CD8-positive, alpha-beta memory T cell (primary cell): ENCODE measurements at places on chromosomes 6 and 20.

DNA sequence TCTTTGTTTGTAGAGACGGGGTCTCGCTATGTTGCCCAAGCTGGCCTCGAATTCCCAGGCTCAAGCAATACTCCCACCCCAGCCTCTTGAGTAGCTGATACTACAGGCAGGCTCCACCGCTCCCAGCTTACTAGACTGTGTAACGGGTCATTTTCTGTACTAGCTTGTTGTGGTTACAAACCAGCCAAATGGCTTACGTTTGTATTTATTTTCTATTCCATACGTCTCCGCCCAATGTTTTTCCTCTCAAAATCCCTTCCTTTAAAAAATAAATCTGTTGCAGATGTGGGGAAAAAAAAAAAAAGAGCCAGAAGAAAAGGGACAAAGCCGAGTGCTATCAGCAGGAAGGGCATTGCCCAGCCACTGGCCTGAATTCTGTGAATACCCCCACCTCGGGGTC lies 41.6 kb downstream of the PRND start:
- no peaks in the 10 kb centered on the region for H3K36me3 ChIP-seq
- H3K27me3 ChIP-seq, result no peaks in the 10 kb centered on the region
- H3K27ac ChIP-seq, result no peak overlapping the region

DNA sequence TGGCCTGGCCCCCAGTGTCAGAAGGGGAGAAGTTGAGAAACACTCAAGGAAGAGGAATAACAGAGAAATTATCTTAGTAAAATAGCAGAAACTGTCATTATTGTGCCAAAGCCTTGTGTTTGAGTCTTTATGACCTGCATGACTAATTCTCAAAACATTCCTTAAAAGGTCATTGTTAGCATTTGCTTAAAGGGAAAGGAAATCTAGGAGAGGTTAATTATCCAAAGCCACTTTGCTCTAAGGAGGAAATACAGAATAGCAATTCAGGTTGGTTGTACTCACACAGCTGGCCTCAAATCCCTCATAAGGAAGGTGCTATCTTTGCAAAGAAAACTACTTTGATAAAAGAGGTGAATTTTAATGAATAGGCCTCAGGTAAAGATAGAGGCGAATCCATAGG lies 516.7 kb downstream of the CBLN4 start:
- H3K27ac ChIP-seq, result no peak overlapping the region
- H3K36me3 ChIP-seq, result no peaks in the 10 kb centered on the region
- no peak for DNase-seq
- no peaks in the 10 kb centered on the region for H3K4me1 ChIP-seq

DNA sequence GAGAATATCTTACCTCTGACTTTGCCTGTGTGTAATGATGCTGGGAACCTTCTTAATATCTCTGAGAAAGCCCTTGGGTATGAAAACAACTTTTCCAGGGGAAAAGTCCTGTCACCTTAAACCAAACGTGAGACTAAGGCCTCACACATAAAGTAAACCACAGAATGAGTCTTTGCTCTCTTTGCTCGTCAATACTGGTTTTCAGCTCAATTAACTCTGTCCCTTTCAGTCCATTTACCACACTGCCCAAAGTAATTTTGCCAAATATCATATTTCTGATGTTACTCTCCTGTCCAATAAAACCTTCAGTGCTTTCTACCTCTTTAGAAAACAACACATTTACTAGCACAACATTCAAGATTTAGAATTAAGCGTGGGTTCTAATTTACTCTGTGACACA lies 100.5 kb upstream of the HMGCLL1 start:
- no peak overlapping the region for H3K27ac ChIP-seq
- H3K4me1 ChIP-seq, result no peaks in the 10 kb centered on the region
- no peak overlapping the region for H3K4me3 ChIP-seq
- H3K27me3 ChIP-seq, result no peaks in the 10 kb centered on the region

GRCh38 chr6:15276036-15276985 lies 30.4 kb downstream of the JARID2 start:
- peaks cover 7% of the 10 kb centered on the region for H3K4me1 ChIP-seq
- no peak for DNase-seq
- H3K4me3 ChIP-seq, result no peak overlapping the region
- H3K36me3 ChIP-seq, result no peaks in the 10 kb centered on the region
- H3K27ac ChIP-seq, result no peak overlapping the region

- H3K27me3 ChIP-seq, result peaks cover 3% of the 10 kb centered on the region
- no peak overlapping the region for H3K4me3 ChIP-seq
- H3K4me1 ChIP-seq, result no peaks in the 10 kb centered on the region
- H3K27ac ChIP-seq, result no peak overlapping the region
Measured at GRCh38 chr20:58793512-58794420, 56.9 kb downstream of the GNAS-AS1 start.

DNA sequence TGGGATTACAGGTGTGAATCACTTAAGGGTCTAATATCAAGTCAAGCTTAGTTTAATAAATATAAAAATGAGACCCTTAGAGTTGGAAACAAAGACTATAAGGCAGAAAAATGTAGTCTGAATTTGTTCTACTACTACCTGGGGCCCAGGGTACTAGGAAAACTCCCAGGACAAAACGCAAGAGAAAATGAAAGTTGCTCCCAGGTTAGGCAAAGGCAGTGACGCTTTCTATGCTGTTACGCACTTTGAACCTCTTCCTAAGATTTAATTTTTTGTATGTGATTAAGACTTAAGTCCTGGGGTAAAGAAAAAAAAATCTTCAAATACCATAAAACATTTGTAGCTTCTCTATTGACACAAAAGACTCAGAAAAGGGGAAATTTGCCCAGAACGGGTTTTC lies 17.3 kb downstream of the DSP start:
- no peaks in the 10 kb centered on the region for H3K36me3 ChIP-seq
- no peaks in the 10 kb centered on the region for H3K4me1 ChIP-seq
- DNase-seq, result no peak
- no peak overlapping the region for H3K4me3 ChIP-seq
- H3K27me3 ChIP-seq, result peaks cover 3% of the 10 kb centered on the region
- no peak overlapping the region for H3K27ac ChIP-seq

DNA sequence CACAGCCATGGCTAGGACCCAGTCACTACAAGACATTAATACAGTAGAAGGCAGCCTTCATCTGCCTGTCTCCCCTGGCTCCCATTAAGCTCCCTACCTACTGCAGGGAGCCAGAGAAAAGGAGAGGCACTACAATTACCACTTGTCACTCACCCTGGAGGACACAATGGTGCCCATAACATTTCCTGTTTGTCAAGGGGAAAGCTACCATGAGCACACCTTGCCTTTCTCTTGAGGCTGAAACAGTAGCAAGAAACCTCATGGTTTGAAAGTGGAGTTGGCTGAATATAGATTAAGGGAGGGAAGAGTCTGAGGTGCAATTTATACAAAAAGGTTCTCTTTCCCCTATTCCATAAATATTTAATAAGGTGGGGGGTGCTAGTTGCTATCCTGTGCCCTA lies 27.9 kb downstream of the STK38 start:
- H3K4me1 ChIP-seq, result peaks cover 47% of the 10 kb centered on the region
- H3K27me3 ChIP-seq, result no peaks in the 10 kb centered on the region
- H3K27ac ChIP-seq, result no peak overlapping the region
- DNase-seq, result no peak
- peaks cover 71% of the 10 kb centered on the region for H3K36me3 ChIP-seq
- no peak overlapping the region for H3K4me3 ChIP-seq

DNA sequence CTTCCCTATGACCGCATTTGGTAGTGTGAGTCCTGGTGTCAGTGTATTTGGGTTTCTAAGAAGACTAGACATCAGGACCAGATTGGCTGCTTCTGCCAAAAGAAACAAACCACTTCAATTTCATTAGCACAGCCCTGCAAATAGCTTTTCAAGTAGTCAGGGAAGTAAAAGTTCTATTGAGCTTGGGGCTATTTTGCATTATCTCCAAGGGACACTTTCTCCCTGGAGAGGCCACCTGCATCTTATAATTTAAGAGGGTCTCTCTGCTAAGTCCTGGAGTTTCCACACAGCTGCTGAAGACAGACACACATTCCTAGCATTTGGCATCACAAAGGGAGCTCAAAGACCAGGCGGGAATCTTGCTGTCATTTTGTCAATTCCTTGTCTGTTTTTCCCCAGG lies 141.2 kb downstream of the BMP2 start:
- no peaks in the 10 kb centered on the region for H3K27me3 ChIP-seq
- no peak overlapping the region for H3K4me3 ChIP-seq
- no peaks in the 10 kb centered on the region for H3K4me1 ChIP-seq
- H3K27ac ChIP-seq, result no peak overlapping the region
